ENCODE measurements at places on chromosomes 7 and 10.

- no peak overlapping the region for H3K27ac ChIP-seq
- no peak overlapping the region for H3K4me3 ChIP-seq
- DNase-seq, result no peak
- H3K36me3 ChIP-seq, result peaks cover 3% of the 10 kb centered on the region
These were observed 476.5 kb upstream of the IGFBP3 start for GRCh38 chr7:46397591-46397990.

DNA sequence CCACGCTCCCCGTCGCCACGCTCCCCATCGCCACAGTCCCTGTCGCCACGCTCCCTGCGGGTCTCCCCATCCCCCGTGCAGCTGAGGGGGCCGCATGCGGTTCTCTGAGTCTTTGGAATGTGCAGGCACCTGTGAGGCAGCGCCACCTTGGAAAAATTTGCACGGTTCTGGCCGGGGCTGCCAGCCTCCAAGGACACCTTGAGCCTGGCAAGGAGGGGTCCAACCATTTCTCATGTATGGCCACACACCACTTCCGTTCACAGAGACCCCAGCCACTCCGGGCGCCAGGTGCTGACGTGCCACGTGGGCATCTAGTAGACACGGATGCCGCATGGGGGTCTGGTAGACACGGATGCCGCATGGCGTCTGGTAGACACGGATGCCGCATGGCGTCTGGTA is 70.5 kb upstream of the ADGRA1 start:
- DNase-seq, result no peak
- H3K27ac ChIP-seq, result no peak overlapping the region
- H3K4me1 ChIP-seq, result no peaks in the 10 kb centered on the region
- no peaks in the 10 kb centered on the region for H3K27me3 ChIP-seq

- H3K27ac ChIP-seq, result peak overlapping the region; percentile 69
- H3K36me3 ChIP-seq, result peaks cover 8% of the 10 kb centered on the region
These were observed 26.0 kb upstream of the PLEKHA1 start for GRCh38 chr10:122348512-122348911.

- no peak for DNase-seq
- H3K27me3 ChIP-seq, result no peaks in the 10 kb centered on the region
- H3K36me3 ChIP-seq, result peaks cover 5% of the 10 kb centered on the region
- H3K4me3 ChIP-seq, result no peak overlapping the region
These were observed 14.2 kb downstream of the UCMA start for GRCh38 chr10:13219685-13220670.

DNA sequence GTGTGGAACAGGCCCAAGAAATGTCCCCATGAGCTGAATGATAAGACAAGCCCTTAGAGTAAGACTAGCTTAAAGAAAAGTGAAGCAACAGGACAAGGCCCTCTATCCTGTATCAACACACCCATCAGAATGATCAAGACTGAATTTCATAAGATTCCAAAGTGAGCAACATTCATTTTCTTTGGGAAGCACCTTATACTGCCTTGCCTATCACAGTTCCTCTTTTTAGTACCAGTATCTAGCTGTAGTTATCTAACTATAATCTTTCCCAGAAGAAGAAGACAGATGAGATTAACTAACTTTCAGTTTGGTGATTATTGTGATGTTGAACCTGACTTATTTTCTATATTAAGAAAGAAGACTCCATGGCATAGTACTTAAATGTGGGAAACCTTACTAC is 391.2 kb downstream of the PHTF2 start:
- H3K27ac ChIP-seq, result no peak overlapping the region
- no peaks in the 10 kb centered on the region for H3K36me3 ChIP-seq
- peaks cover 9% of the 10 kb centered on the region for H3K4me1 ChIP-seq
- no peaks in the 10 kb centered on the region for H3K27me3 ChIP-seq
- H3K4me3 ChIP-seq, result no peak overlapping the region

DNA sequence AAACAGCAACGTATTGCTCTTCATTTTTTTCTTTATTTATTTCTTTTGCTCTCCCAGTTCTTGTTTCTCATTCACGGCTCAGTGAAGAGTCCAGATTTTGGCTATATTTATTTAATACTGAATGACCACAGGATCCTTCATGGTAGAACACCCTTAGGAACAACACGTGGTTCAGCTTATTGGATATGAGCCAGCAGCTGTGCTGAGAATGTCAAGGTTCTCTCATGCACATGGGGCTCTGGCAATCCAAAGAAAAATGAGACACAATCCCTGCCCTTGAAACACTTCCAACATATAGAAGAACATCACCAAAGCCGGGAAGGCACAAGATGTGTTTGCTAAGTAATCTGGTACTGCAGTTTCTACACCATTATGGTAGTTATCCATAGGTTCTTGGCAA is 852.9 kb downstream of the SORCS1 start:
- H3K36me3 ChIP-seq, result no peaks in the 10 kb centered on the region
- DNase-seq, result no peak
- H3K27ac ChIP-seq, result no peak overlapping the region
- H3K4me3 ChIP-seq, result no peak overlapping the region
